Fibroblast of upper back skin (primary cell): ENCODE measurements at places on chromosomes 12 and 14.

GRCh38 chr14:61502459-61503093, 181.2 kb downstream of the PRKCH start:
- no peak for DNase-seq

DNA sequence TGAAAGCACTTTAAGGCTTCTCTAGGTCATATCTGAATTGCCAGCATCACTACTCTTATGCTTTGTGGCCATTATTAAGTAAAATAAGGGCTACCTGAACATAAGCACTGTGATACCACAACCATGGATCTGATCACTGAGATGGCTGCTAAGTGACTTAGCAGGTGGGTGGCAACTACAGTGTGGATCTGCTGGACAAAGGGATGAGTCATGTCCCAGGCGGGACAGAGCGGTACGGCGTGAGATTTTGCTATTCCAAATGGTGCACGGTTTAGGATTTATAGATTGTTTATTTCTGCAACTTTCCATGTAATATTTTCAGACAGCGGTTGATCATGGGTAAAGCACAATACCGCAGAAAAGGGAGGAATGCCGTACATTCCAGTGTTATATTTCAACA, 39.4 kb downstream of the MLXIP start:
- no peak for DNase-seq

- DNase-seq: no peak
Observed at GRCh38 chr12:103672401-103673119, 85.5 kb downstream of the STAB2 start.

GRCh38 chr12:28611449-28611848, 421.2 kb downstream of the CCDC91 start:
- no peak for DNase-seq

GRCh38 chr14:53355581-53356112, 202.5 kb upstream of the DDHD1 start:
- DNase-seq: peak; percentile 94

- no peak for DNase-seq
Observed at GRCh38 chr12:110790301-110790700, 47.6 kb upstream of the PPP1CC start.

DNA sequence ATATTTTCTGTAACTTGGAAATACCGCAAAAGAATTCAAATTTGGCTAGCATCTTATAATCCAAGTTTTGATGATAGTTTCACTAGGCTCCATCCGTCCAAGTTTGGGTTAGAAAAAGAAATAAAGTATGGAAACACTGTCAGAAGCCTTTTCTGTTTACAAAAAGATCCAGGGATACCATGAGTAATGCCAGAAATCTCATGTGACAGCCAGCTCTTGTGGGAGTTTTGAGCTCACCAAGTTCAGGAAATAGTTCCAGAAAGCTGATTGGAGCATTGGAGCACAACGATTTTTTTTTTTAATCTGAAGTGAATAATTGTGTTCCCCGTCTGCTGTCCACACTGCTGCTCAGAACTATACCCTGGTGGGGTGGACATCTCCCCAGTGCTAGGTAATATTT, 229.7 kb upstream of the NPAS3 start:
- DNase-seq: peak; percentile 89

DNA sequence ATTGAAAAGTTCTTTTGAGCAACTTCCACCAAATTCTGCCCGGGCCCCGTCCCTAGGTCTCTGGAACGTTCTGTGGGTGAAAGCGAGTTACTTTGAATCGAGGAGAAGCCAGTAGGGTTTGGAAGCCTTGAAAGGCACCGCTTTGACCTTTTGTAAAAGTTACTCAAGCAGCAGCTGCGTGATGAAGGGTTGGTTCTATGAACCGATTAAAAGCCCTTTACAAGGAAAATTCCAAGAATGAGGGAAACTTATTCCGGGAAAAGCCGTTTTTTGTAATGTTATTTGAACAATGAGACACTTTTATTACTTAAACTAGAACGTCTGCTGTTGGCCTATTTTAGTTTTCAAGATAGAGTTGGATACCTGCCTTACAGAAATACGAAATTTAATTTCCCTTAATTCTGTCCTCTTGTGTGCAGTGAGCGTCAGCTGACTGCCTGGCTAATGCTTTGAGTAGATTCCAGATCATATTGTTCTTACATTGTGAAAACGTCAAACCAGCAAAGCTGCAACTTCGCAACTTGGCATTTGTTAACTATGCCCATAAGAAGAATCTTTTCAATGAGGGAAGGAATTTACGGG, 906 bp downstream of the LARP4 start:
- DNase-seq: no peak

- DNase-seq: no peak
Observed at GRCh38 chr12:123389560-123390351, 5.8 kb downstream of the KMT5A start.

DNA sequence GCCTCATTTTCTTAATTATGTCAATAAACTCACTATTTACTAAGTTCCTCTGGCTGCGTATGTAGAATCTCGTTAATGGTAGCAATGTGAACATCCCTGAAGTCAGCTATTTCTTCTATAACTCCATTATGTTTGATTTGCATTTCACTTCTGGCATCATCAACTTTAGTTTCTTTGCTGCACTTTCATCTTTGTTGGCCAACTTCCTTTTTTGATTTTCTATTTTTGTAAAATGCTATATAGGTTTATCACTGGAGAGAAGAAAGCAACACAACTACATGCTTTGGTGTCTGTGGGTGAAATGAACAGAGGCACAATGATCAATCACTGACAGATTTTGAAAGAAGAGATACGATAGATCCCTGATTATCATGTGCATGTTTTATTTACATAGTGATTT, 58.5 kb upstream of the ATF7IP start:
- no peak for DNase-seq

GRCh38 chr14:20179880-20180279, 10.8 kb upstream of the OR11G2 start:
- DNase-seq: no peak

GRCh38 chr14:63672417-63673180, 30.9 kb upstream of the WDR89 start:
- DNase-seq: peak; percentile 74

- DNase-seq: no peak
Observed at GRCh38 chr12:102959391-102959790, 1.9 kb downstream of the ASCL1 start.

GRCh38 chr12:7681535-7681934, 14.0 kb downstream of the GDF3 start:
- DNase-seq: no peak

DNA sequence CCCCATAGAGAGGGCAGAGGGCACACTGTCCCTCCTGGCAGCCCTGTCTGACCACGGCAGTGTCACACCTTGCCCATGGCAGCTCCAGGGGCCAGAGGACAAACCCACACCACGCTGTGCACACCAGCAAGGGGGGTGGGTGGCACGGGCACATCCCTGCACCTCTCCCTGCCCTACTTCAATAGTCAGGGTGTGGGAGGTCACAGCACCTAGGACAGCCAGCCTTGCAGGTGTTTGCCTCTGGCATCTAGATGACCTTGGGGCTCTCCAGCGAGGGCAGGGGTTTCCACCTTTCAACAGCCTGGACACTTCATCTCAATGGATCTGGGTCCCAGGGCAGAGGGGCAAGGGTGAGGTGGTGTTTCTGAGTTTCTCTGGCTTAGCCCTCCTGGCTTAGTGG, 69.2 kb downstream of the LGMN start:
- DNase-seq: no peak

DNA sequence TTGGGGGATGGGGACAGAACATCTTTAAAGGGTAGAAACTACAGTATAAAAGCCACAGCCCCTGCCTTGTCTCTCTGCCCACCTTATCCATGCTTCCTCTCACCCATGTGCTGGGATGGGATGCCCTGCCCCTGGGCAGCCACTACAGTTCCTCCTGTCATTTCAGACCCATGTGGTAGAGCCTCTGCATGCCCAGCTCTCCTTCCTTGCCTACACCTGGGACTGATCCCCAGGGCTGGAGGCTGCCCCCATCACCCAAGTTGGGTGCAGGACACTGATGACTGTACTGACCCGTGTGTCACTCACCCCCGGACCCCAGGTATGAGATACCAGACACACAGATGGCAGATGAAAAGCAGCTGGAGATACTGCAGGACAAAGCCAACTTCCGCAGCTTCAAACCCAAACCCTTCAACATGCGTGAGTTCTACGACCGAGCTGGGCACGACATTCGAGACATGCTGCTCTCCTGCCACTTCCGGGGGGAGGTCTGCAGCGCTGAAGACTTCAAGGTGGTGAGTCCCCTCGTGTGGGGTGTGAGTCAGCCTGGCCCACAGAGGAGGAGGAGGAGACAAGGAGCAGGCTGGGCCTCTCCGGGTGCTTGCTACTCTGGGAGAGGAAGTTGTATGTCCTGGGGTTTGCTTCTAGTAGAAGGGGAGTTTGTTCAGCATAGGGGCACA, 2.2 kb downstream of the ASIC1 start:
- peak; percentile 48 for DNase-seq

GRCh38 chr12:94244165-94245133, 96.1 kb downstream of the PLXNC1 start:
- no peak for DNase-seq

DNA sequence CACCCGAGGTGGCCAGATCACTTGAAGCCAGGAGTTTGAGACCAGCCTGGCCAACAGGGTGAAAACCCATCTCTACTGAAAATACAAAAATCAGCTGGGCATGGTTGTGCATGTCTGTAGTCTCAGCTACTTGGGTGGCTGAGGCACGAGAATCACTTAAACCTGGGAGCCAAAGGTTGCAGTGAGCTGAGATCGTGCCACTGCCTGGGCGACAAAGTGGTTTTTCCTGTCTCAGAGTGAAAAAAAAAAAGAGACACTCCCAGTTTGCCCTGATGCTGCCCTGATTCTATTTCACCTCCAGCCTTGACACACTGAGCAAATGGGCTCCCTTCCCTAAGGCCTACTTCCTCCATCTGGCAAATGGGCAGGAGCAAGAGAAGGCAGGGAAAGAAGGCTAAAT, 28.5 kb upstream of the PLEK2 start:
- no peak for DNase-seq
